ENCODE measurements at places on chromosomes 7 and 10.

DNA sequence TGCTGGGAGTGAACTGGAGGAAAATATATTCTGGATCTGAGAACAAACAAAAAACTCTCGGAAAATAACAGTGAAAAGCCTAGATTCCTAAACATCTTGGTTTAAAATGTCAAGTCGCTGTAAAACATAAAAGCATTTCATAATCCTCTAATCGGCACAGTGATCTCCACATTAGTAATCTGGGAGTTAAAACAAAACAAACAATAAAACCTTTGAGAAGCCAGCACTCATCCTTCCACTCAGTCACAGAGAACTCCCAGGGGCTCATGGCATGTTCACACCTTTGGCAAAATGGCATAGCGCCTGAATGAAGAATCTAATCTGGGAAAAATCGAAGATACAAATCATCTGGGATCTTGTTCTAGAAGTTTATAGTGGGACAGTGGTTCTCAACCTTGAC lies 24.1 kb upstream of the HPS1 start:
- no peak for DNase-seq

DNA sequence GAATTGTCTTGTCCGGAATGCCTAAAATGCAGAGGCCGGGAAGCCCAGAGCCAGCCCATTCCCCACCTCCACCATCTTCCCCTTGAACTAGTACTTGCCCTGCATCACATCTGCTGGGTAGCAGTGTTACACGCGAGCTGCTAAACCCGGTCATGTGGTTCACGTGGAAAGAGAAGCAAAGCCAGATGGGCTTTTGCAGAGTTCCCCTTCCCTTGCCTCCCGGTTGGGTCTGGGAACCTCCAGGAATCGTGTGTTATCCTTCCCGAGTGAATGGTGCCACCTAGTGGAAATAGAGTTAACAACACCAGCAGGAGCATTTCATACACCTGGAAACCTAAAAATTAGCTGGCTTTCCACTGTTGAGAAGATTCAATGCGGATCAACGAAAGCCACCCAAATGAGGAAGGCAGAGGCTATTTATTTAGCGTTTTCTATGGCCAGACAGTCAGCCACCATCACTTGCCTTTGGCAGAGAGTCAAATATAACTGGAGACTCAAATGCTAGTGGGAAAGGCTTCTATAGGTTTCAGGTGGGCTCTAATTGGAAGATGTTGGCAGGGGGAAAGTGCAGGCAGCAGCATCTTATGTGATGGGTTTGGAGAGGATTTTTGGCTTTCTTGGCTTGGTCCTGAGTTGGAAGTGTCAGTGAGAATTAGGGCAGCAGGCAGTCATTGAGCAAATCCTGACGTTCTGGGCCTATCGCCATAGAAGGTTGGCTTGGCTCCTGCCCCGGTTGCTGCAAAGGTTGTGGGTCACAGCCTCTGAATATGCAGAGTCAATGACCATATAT lies 12.9 kb upstream of the DENND2A start:
- DNase-seq, result no peak

DNA sequence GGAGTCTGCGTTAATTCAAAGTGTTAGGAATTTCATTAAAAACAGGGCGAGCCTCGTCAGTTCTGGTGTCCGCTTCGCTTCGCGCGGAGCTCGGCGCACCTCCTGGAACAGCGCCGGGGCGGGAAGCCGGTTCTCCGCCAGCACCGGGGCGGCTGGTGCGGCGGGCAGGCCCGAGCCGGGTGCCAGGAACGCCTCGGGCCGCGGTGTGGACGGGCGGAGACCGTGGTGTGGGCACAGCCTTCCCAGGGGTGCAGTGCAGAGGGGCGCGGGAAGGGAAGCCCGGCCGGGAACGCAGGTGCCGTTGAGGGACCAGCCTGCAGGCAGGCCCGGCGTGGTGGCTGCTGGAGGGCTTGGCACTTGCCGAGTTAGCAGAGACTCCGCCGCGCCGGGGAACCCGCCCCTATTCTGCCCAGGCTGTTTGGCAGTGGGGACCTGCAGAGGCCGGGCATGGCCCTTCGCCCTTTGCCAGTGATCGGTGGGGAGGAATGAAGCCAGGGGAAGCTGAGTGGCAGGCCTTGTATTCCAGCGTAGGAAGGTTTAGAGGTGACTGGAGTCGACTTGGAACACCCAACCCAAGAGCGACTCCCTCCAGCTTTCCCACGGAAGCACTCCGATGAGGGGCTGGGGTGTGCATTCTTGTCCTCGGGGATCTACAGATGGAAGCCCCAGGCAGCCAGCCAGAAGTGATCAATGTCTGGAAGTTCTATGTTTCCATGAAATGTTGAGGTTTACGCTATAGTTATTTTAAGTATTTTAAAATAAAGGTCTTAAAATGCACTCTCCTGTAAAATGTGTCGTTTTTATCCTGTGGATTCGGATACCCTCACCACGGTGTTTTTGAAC lies 945 bp upstream of the RHEB start:
- no peak for DNase-seq

DNA sequence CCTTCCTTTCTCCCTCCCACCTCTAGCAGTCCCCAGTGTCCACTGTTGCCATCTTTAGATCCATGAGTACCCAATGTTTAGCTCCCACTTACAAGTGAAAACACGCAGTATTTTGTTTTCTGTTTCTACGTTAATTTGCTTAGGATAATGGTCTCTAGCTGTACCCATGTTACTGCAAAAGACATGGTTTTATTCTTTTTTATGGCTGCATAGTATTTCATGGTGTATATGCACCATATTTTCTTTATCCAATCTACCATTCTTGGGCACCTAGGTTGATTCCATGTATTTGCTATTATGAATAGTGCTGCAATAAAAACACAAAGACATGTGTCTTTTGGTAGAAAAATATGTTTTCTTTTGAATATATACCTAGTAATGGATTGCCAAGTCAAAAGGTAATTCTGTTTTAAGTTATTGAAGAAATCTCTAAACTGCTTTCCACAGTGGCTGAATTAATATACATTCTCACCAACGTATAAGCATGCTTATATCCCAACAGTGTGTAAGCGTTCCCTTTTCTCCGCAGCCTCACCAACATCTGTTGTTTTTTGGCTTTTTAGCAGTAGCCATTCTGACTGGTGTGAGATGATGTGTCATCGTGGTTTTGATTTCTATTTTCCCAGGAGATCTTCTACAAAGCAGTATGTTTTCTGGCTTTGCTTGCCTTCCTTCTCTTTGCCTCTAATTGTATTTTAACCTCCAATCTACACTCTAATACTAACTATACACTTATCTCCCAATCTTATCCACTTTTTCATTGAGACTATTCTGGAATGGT lies 179.5 kb upstream of the PHF14 start:
- DNase-seq, result no peak

DNA sequence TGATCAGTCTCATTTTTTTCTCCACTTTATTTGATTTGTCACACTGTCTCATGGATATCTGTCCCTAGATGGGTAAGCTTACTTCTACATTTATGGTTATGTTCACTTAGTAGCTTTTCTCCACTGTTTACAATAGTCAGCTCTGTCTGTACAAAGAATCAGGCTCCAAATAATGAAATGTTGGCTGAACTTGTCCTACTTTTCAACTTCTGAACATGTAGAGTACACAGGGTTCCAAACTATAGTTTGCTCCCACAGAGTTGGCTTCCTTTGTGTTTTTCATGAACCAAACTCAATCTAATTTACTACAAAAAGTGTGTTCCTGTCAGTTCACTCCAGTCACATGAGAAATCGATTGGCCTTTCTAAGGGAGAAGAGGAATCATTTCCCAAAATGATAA lies 175.0 kb downstream of the CCDC71L start:
- DNase-seq, result no peak

GRCh38 chr10:13917791-13918190 lies 331.0 kb downstream of the PRPF18 start:
- no peak for DNase-seq

DNA sequence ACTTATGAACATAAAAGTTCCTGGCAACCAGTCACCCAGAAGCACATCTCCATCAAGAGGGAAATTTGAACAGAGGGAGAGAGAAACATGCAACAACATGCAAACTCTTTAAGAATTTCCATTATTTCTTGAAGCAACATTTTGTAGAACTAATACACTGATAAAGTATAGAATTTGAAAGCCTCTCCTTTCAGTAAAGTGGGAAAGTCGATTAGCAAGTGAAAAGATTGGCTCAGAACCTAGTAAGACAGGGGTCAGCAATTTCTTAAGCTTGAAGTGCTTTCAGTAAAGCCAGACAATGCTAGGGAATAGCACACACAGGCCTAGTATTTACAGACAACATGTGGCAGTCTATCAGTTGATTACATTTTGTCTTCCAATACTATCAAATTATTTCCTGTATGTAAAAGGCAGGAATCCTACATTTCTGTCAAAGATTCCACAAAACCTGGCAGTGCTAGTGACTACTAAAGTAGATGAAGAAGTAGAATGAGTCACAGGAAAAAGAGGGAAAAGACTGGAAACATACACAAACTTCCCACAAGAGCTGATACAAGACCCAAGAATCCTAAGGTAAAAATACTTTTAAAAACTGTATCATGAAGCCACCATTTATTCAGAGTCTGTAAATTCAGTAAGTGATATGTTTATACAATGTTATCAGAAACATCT lies 25.2 kb downstream of the DNAJC1 start:
- no peak for DNase-seq

DNA sequence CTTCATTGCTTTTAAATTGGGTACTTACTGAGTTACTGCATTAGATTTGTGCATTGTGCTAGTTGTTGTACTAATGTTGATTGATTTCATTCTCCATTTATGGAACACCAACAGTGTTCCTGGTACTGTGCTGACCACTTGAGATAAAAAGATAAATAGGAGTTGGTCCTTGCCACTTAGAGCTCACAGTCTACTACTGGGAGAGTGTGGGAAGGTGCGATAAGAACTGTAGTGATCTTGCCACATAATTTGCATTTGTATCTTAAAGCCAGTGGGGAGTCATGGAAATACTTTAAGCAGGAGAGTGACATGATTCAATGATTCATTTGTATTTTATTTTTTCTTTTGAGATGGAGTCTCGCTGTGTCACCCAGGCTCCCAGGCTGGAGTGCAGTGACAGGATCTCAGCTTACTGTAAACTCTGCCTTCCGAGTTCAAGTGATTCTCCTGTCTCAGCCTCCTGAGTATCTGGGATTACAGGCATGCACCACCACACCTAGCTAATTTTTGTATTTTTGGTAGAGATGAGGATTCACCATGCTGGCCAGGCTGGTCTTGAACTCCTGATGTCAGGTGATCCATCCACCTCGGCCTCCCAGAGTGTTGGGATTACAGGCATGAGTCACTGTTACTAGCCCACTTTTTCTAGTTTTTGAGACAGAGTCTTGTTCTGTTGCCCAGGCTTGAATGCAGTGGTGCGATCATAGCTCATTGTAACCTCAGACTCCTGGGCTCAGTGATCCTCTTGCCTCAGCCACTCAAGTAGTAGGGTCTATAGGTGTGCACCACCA lies 51.2 kb upstream of the TMEM248 start:
- no peak for DNase-seq

Measured in stimulated activated CD8-positive, alpha-beta memory T cell treated with anti-CD3 and anti-CD28 coated beads, Interleukin-4, amount 100 ng/mL, for 1 hour (primary cell).